Coronary artery (tissue), 2 donors: ENCODE measurements at places on chromosomes 2 and 18.
A peak's percentile ranks its signal among the peaks of the same experiment; 100 is the strongest.

- DNase-seq: no peak
Measured at GRCh38 chr2:101362777-101363176, 24.5 kb downstream of the CREG2 start.

- no peak for DNase-seq
Measured at GRCh38 chr2:233992513-233993217, 57.8 kb upstream of the SPP2 start.

DNA sequence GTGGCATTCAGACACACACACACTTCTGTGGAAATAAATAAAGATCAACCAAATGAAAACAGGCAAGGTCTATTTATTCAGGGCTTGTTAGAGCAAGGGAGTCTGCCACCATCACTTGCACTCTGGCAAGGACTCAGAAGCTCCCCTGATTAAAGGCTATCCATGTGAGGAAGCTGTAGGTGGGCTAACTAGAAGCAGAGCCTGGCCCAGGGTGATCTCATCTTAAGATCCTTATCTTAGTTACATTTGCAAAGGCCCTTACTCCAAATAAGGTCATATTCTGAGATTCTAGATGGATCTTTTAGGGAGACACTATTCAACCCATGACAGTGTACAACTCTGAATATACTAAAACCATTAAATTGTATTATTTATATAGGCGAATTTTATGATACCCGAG, 190.0 kb upstream of the SRD5A2 start:
- no peak for DNase-seq

GRCh38 chr18:72584787-72585186, 40.6 kb upstream of the CBLN2 start:
- no peak for DNase-seq

DNA sequence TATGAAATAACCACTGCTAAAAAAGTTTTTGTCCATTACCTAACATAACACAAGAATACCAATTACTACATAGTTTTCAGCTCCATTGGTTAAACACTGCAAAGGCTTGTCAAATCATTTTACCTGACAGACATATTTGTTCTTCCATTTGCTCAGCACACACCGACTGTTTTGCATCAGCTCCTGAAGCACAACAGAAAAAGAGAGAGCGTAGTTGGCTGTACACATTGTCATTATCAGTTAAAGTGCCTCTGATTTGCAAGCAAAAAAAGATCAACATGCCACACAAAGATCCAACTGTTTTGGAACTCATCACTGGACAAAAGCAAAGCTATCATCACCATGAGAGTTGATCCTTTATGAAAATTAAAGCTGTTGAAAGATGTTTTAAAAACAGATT, 103.8 kb downstream of the WDPCP start:
- no peak for DNase-seq

- peak; percentile 78 for DNase-seq
Measured at GRCh38 chr2:218781691-218782527, at the start of gene CYP27A1. TSS of gene CYP27A1 (plus strand) at chr2:218782147. CDS start at chr2:218782183, 36 bp downstream.

- DNase-seq: no peak
Measured at GRCh38 chr2:158273791-158274190, 172.1 kb downstream of the UPP2 start.

- DNase-seq: no peak
Measured at GRCh38 chr2:98088261-98088660, 1.3 kb downstream of the VWA3B start.

DNA sequence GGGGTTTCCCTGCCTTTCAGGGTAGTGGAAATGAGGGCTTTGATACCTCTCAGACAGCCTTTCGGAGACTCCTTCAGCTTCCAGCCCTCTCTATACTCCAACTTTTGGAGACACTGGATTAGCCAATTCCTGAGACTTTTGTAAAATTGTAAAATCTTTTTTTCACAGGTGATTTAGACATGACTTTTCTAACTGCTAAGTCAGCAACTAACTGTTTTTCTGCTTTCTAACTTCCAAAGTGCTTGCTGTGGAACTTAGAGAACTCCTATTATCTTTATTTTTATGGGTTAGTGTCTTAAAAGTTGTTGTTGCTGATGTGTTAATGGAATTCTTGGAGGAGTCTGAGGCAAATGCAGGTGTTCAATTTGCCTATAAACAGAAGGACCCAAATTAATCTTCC, 616.7 kb upstream of the ID2 start:
- no peak for DNase-seq

GRCh38 chr18:44130376-44130942, 550.2 kb upstream of the SETBP1 start:
- DNase-seq: no peak

DNA sequence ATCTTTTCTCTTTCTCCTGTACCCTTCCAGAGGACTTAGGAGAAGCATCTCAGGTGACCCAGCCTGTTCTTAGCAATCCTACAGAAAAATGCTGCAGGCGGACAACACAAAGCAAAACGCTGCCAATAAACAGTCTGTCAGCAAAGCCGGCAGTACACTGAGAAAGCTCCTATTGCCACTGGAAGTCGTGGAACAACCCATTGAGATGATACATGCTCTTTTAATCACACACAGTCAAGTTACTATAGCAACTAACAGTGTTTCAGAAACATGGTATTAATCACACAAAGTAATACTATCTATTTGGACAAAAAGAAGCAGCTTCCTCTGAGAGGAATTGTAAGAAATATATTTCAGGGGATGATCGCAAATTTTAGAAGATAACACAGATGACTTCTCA, 10.5 kb downstream of the CTLA4 start:
- DNase-seq: no peak

DNA sequence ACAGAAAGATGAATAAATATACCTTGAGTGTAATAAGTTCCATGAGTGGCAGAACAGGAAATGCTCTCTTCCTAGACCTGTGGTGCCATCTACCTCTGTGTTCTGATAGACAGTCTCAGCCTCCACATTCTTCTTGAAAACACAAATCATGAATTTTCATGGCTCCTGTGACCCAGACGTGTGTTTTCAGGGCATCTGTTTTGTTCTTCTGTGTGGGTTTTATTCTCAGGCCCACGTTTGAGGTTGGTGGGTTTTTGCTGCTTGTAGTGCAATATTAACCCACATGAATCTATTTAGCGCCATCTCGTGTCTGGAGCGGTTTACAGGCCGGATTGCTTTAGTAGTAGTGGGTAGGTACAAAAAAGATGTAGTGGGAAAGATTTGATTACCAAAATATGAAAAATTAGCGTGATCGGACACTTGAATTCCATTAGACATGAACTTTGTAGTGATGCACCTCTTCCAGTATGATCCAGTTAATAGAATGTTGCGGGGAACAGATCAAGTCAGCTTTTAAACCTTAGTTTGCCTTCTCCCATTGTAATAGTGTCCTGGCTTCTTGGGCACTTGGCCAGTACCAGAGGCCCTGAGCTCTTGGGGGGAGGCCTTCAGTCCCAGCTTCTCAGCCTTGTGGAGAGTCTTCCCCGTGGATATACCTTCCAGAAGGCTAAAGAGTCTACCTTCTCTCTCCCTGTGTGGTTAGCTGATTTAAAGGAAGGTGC, 256.5 kb downstream of the TPGS2 start:
- peak; percentile 60 for DNase-seq

DNA sequence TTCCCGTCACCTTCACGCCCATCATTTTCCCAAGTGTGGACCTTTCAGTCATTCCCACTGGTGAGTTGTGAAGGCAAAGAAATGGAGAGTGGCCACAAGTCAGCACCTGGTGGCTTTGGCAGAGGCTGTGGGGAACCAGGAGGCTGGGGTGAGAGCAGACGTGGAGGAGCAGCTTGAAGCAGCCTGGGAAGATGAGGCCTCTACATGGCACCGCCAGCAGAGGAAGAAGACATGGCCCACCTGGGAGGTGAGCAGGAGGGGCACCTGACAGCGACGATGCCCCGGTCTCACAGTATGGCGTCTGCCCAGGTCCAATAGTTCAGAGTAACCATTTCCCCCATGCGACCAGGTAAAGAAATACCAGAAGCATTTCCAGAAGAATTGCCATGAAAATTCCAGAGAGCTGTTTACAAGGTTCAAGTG, 69.0 kb downstream of the TPO start:
- DNase-seq: peak; percentile 35

DNA sequence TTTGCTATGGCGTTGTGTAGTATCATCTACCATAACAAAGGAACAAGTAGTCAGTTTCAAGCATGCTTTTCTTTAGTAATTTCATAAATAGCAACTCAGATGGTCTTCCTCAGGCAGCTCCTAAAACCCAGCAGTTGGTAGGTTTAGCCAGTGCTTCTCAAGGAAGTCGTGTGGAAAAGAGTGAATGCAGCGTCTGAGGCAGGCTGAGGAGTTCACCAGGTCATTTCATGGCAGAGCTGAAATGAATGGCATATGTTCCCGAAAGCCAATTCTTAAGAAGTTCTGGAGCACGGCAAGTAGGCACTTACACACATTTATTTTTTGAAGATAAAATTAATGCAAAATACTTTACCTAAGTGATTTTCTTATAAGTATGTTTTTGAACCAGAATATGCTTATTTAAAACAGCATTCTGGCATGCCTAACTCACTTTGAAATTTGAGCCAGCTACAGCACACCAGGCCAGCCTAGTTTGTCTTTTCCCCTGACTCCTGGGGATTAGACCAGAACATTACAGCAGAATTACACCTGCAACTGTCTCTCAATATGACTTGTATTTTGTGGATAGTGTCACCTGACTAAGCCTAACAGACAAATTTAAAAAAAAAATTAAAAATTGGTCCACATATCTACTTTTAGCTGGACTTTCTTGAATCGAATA, 62.2 kb downstream of the OSBPL6 start:
- DNase-seq: no peak

DNA sequence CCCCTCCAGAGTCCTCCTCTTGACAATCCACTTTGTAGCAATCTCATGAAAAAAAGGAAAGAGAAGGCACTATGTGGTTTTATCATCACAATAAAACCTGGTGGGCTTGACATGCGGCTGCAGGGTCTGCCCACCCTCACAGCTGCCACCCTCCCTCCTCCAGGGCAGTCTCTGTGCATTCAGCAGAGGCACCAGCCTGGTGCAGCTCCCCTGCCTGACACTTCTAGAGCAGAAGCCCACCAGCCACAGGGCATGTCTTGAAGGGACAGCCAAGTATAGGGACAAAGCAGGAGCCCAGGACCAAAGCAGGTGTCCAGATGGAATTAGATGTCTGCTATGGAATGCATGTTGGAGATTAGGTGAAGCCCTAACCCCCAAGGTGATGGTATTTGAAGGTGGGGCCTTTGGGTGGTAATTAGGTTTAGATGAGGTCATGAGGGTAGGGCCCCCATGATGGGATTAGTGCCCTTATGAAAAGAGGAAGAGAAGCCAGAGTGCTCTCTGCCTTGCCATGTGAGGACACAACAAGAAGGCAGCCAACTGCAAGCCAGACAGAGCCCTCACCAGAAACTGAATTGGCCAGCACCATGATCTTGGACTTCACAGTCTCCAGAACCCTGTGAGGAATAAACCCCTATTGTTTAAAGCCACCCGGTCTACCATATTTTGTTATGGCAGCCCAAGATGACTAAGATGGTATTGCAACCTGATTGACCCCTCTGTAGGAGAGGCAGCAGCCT, 86.9 kb downstream of the MCFD2 start:
- peak; percentile 40 for DNase-seq

DNA sequence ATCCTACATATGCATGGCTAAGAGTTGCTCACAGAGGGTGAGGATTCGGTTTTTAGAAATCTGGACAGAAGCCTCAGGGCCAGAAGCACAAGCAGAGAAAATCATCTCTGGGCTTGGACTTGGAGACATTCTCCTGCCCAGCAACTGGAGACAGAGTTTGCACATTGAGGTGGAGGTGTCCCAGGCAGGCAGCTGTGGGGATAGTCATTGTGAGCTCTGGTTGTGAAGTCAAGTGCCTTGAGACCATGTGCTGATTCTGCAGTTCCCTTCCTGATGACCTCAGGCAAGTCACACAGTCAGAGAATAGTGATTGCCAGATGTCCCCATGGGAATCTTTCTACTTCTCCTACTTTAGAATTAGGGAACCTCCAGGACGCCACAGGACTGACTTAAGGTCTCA, 108.4 kb upstream of the LDAH start:
- DNase-seq: no peak

GRCh38 chr18:76174451-76174850, 320.6 kb downstream of the ZNF516 start:
- DNase-seq: no peak
